ENCODE measurements at places on chromosomes 5 and 9.

DNA sequence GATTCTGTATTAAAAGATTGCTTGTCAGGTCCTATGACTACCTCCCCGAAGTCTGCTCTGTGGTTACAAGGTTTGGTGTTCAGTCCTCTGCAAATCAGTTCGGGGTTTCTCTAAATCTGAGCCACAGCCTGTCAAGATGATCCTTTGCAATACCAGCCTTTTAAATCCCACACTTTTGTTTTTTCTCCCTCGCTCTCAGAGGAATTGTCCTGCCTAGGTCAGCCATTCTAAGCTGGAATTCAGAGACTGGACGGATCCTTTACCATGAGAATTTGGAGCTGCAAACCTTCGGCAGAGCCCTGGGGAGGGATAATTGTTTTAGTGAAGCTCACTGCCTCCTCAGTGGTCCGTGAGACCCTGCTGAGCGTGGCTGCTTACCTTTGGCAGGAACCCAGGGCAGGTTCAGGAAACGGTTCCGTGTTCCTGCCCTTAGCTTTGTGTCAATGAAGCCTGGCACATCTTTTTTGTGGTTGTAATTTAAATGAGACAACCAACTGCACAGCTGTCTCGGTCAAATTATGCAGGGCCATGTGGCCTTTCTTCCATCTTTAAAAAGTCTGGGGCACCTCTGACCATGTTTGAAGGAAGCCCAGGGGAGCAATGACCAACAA is 47.2 kb downstream of the EBF1 start:
- no peak for DNase-seq

GRCh38 chr5:41067714-41068568 is 3.2 kb downstream of the MROH2B start:
- no peak for DNase-seq

- DNase-seq: no peak
Observed at GRCh38 chr5:119583684-119584083, 45.7 kb upstream of the FAM170A start.

DNA sequence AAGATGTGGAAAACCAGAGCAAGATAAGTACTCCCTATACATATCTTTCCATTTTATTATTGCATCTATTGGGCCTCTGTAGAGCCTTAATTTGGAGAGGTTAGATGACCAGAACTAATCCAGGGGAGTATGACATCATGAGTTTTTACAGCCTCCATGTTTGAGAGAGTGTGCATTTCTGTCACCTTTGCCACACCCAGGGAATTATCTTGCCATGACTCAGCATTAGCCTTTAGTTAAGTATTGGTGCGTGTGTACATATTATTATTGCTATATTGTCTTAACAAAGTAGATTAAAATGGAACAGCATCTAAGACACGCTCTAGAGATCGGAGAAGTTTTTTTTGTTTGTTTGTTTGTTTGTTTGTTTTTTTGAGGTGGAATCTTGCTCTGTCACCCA is 27.6 kb downstream of the DIMT1 start:
- DNase-seq: no peak

GRCh38 chr5:104071887-104072286 is 509.3 kb upstream of the NUDT12 start:
- DNase-seq: no peak

DNA sequence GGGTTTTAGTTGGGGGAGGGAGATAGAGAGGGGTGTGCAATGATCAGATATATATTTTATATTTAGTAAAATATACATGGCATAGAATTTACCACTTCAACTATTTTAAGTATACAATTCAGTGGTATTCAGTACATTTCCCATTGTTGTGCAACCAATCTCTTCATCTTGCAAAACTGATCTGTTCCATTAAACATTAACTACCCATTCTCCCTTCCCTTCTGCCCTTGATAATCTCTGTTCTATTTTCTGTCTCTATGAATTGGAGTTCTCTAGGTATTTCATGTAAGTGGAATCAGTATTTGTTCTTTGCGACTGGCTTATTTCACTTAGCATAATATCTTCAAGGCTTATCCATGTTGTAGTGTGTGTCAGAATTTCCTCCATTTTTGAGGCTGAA is 38.6 kb downstream of the TGFBI start:
- DNase-seq: no peak

DNA sequence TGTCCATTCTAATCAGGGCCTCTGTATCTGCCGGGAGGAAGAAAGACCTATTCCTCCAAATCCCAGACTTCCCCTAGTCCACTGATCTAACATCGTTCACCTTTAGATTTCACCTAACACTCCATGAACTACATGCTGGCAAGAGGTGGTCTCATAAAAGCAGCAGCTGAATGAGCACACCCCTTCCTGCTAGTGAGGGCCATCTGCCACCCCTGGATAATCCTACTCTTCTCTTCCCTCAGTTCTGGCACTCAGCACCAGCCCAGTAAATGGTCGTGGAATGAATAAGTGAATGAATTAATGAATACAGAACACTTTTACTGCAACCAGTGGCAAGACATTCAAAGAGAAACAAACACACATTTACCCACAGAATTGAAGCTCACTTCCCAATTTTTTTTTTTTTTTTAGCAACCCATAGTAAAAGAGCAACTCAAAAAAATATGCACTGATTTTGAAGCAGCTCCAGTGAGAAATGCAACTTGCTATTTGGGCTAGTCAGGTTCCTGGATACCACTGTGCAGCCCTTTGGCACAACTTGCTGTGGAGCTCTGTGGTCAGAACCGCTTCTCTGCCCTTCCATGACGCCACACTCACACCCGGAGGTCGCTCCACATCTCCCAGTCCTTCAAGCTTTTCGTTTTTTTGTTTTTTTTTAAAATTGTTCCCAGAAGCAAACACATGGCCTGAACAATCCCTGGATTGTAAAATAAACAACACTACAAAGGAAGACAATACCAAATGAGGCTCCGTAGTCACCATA is 6.2 kb downstream of the RNF183 start:
- no peak for DNase-seq

DNA sequence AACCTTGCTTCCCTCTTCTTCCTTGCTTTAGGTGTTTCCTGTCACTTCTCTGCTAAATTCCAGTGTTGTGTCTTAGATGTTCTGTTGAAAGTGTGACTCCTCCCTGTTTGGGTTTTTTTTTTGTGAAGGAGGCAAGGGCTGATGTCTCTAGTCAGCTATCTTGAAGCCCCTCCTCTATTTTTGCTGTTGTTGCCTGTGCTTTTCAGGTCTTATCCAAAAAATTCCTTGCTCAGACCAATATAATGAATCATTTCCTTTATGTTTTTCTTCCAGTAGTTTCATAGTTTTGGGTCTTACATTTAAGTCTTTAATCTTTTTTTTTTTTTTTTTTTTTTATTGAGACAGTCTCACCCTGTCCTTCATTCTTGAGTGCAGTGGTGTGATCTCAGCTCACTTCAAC is 22.3 kb downstream of the RIC1 start:
- DNase-seq: no peak
